ENCODE measurements at places on chromosomes 7 and 10.

DNA sequence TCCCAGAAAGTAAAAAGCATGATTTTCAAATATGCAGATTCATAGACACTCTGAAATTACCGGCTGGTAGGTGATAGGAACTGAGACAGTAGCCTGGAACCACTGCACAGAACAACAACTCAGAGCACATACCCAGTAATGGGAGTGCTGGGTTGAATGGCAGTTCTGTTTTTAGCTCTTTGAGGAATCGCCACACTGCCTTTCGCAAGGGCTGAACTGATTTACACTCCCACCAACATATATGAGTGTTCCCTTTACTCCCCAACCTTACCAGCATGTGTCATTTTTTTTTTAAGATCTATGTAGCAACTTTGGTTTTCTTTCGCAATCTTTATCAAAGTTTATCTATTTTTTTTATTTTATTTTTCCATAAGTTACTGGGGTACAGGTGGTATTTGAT is 358.8 kb downstream of the CALN1 start:
- no peak for DNase-seq

GRCh38 chr10:116147147-116147905 is 125.7 kb downstream of the GFRA1 start:
- DNase-seq: no peak

DNA sequence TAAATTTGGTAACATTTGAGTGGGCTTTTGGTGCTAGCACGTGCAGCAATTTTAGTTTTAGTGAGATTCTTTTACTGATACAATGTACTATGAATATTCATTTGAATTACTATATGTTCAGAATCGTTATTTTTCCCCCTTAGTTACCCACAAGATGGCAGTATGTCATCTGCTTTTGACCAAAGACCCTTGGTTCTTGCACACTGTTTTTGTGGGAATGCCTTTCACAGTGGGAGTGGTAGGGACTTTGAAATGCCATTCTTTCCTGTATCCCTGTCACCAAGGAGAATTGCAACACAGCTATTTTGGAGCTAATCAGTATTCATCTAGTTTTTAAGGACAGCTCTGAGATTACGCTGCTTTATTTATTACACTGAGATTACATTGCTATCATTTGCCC is 40.6 kb downstream of the SEC23IP start:
- no peak for DNase-seq

- DNase-seq: no peak
These were observed 156.5 kb downstream of the WDR37 start for GRCh38 chr10:1212571-1213141.

GRCh38 chr7:106827626-106828025 is 37.5 kb upstream of the PIK3CG start:
- no peak for DNase-seq

GRCh38 chr7:26397796-26398426 is 106.2 kb downstream of the SNX10 start:
- DNase-seq: no peak

GRCh38 chr7:113083132-113083815 is 3.4 kb downstream of the GPR85 start:
- no peak for DNase-seq

- no peak for DNase-seq
These were observed 320.9 kb upstream of the NPSR1 start for GRCh38 chr7:34337163-34337562.

DNA sequence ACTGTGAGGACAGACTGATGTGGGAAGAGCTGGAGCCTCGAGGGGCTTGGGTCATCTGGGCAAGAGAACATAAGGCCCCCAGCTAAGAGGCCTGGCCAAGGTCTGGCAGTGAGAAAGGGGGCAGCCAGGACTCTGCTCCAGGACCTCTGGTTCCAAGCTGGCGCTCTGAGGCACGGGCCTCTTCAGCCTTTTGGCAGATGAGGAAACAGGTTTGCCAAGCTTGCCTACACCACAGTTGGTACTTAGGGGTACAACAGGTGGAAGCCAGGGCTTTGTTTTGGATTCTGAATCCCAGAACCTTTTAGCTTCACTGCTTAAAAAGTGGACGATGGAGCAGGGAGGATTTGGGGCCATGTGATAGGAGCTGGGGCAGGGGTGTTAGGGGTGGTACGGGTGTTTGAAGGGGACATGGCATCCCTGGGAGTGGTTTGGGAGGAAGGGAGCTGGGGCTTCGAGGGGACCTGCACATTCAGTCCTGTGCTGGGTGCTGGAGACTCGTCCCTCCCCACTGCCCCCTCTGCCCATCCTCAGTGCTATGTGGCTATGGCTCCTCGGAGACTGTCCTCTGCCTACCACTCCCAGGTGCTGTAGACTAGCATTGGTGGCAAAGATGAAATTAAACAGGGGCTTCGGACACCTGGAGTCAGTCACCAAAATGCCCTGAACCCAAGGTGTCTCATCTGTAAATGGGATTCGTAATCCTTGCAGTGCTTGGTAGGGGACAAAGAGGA is 30.3 kb downstream of the ZNF775 start:
- DNase-seq: no peak

- peak; percentile 60 for DNase-seq
These were observed 29.8 kb downstream of the ADAP1 start for GRCh38 chr7:924541-925231.

DNA sequence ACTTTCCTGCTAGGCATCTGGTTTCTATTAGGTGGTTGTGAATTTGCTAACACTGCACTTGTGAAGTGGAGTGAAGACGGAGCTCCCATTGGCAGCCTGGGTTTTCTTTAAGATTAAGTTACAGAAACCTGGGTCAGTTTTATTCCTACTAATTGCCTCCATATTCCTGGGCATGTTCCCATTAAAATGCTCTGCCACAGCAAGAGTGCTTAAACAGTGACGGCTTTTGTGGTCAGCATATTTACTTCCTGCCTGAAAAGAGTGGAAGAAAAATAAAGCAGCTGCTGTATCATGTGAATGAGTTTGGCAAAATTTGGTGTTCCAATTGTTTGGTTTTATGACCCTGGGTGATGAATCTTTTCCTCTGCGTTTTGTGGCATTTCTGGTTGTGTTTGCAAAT is 96.9 kb upstream of the PLXDC2 start:
- no peak for DNase-seq

GRCh38 chr10:52615756-52616394 is 156.7 kb downstream of the MBL2 start:
- DNase-seq: no peak

DNA sequence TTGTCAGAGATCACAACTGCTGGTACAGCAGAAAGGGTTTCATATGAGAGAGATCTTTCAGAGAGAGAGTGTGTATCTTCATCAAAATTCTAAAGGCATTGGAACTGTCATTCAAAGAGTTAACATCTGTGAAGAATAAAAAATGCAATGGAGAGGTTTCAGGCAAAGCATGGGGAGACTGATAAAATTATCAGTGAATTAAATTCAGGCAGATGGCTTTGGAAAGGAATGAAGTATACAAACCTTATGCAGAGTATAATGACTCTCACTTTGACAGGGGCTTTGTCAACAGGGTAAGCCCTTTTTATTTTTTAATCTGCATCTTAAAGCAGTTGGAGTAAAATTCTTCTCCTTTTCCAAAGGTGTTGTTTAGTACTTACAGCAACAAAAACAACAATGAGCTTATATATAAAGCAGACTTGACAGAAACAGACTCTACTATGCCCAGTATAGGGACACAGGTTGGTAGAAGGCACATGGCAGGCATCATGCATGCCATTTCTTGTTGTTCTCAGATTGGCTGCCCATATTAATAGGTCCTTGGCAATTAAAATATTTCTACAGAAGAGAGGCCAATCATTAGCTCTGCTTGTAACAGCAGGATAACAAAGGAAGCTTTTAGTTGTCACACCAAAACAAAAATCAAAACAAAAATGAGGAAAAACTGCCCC is 54.9 kb upstream of the NXPH1 start:
- DNase-seq: no peak

GRCh38 chr10:77492368-77492994 is 145.1 kb downstream of the KCNMA1 start:
- no peak for DNase-seq

GRCh38 chr10:85594239-85594638 is 772.4 kb downstream of the GRID1 start:
- DNase-seq: no peak

DNA sequence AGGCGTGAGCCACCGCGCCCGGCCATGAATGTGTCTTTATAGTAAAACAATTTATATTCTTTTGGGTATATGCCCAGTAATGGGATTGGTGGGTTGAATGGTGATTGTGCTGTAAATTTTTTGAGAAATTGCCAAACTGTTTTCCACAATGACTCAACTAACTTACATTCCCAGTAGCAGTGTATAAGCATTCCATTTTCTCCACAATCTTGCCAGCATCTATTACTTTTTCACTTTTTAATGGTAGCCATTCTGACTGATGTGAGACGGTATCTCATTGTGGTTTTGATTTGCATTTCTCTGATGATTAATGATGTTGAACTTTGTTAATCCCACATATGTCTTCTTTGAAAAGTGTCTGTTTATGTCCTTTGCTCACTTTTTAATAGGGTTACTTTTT is 1187.9 kb downstream of the XPNPEP1 start:
- no peak for DNase-seq

DNA sequence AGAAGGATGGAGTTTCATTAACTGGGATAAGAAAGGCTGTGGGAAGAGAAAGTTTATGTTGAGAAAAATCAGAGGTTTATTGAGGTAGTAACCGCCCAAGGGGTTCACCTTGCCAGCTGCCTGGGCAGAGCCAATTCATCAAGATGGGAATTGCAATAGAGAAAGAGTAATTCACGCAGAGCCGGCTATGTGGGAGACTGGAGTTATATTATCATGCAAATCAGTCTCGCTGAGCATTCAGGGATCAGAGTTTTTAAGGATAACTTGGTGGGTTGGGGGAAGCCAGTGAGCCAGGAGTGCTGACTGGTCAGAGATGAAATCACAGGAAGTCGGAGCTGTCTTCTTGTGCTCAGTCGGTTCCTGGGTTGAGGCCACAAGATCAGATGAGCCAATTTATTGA is 70.6 kb downstream of the MALRD1 start:
- no peak for DNase-seq

- DNase-seq: no peak
These were observed 204.0 kb downstream of the AHR start for GRCh38 chr7:17502213-17503060.

DNA sequence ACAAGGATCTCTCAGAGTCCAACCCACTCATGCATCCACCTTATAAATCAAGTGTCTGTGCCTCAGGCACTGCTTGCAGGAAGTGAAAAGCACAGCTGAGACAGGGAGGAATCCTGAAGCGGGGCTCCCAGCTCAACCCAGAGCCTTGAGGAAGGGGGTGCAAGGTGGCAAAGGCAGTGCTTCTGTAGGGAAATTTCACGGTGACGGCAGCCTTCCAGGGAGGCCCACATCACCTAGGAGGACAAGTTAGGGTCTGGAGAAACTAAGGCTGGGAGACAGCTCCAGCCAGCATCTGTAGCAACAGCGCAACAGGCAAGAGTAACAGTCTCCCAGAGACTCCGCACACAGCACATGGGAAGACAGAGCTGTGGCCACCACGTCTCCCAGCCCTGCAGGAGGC is 2.7 kb downstream of the AOC1 start:
- DNase-seq: no peak

- no peak for DNase-seq
These were observed 196.8 kb downstream of the TAX1BP1 start for GRCh38 chr7:27936768-27937102.

GRCh38 chr7:5218564-5219360 is 28.7 kb downstream of the WIPI2 start:
- DNase-seq: no peak
